ENCODE measurements at places on chromosomes 3 and 15.

DNA sequence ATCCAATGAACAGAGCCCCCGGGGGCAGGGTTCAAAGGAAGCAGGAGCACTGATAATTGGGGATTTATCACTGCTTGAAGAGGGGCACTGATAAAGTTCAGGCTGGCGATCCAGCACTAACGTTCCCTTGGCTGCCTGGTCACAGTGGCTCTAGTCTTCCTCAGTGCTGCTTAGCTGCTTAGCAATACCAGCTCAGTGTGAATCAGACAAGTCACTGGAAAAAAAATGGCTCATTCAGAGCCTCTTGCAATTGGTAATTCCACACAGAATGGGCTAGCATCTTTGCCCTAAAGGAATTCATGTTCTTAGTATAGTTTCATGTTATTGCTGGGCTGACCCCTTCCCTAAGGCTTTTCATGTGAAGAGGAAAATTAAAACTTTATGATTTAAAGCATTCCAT, 95.7 kb upstream of the SLC2A2 start:
- no peak for DNase-seq

- no peak for DNase-seq
These were observed 41.4 kb downstream of the TMEM108 start for GRCh38 chr3:133079621-133080020.

GRCh38 chr3:29653680-29654079, 372.8 kb downstream of the RBMS3 start:
- DNase-seq, result no peak

DNA sequence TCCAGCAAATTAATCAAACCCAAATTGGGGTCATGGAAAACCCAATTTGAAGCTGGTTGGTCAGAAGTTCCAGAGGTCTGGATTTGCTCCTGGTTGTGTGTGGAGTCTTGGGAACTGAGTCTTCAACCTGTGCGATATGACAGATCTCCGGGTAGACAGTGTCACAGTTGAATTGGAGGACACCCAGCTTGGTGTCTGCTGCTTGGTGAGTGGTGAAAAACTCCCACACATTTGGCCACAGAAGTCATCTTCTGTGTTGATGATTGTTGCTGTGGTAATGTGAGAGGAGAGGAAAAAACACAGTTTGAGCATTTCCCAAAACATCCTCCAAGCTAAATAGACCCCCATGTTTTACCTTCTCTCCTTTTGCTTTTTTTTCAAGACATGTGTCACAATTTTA, 218.1 kb downstream of the TP63 start:
- DNase-seq, result no peak

DNA sequence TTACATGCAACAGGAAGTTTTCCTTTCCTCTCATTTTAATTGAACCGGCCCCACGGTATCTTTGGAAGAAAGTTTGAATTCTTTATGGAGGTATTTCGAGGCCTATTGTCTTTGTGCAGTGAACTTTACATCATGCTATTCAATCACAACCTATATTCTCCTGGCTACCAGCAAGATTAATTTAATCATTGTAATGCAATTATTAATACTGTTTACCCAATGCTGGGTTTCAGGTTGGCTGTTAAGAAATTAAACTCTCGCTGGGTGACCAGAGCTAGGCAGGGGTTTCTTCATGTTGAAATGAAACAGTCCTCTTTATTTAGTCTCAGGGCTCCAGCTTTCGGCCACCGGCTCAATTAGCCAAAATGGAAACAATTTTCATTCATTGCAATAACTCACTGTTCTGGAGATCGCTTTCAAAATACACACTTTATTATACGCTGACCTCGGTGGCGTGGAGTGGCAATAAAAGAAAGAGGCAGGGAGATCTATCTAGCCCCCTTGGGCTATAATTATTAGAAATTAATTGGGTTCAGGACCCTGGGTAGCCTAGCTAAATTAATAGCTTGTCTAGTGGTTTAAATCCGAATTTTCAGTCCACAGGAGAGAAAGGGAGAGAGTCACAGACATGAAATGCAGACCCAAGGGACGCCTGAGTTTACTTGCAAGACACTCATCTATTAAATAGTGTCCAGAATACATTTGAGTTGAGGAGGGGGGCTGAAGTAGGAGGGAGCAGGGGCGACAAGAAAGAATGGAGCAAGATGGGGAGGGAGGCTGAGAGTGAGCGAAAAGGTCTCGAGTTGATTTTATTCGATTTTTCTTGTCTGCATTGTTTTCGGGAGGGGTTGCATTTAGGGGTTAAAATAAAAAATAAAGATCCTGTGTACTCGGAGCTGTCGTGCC, 3.9 kb upstream of the MECOM start:
- peak; percentile 26 for DNase-seq

GRCh38 chr15:89912674-89913396, at the start of gene ARPIN:
ARPIN (minus strand) TSS chr15:89912952; CDS start chr15:89912835, 117 bp downstream.
- peak; percentile 48 for DNase-seq

GRCh38 chr3:14869917-14870782, 51.4 kb downstream of the FGD5 start:
- DNase-seq, result no peak

GRCh38 chr3:45066109-45066801, 40.2 kb downstream of the CLEC3B start:
- DNase-seq, result no peak

DNA sequence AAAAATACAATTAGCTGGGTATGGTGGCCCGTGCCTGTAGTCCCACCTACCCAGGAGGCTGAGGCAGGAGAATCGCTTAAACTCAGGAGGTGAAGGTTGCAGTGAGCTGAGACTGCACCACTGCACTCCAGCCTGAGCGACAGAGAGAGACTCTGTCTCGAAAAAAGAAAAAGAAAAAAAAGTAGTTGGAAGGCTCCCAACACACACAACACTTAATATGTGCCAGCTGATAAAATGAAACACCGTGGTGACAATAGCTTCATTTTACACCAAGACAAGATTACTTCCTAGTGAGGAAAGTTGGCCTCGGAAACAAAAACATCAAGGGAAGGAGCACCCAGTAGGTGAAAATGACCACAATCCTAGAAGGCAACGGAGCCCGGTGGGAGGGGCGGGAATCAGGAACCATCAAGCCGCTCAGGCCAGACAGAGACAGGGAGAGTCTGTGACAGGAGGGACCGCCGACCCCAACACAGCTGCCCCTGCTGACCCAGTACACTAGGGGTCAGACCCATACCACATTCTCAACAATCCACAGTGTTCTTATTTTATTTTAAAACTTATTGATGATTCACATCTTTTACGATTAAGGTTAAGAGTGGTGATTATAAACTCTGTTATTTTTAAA, 54.5 kb upstream of the OCA2 start:
- no peak for DNase-seq

Measured in neuronal stem cell (in vitro differentiated cells).